Stimulated activated CD4-positive, alpha-beta T cell treated with anti-CD3 and anti-CD28 coated beads, Interleukin-1b, Interleukin-23, amount 100 ng/mL, for 1 hour (primary cell): ENCODE measurements at places on chromosomes 11 and 22.
A peak's percentile ranks its signal among the peaks of the same experiment; 100 is the strongest.

DNA sequence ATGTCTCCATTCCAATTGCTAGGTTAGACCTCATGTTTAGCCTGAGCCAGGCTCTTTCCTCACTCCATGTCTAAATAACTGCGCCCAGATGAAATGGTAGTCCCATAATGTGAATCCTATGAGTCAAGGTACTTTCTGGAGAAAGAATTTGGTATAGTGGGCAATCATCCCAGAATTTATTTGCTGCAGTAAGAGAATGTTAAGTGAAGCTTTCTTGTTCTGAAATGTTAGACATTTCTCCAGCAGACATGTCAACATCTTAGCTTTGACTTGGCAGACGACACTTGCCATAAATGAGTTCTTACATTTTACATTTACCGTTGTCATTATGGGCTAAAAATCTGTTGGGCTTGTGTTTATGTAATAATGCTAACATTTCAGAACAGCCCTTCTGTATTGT, 165.2 kb downstream of the PGR start:
- no peak for DNase-seq

GRCh38 chr11:65525546-65526480, 930 bp downstream of the SCYL1 start:
- DNase-seq = no peak

DNA sequence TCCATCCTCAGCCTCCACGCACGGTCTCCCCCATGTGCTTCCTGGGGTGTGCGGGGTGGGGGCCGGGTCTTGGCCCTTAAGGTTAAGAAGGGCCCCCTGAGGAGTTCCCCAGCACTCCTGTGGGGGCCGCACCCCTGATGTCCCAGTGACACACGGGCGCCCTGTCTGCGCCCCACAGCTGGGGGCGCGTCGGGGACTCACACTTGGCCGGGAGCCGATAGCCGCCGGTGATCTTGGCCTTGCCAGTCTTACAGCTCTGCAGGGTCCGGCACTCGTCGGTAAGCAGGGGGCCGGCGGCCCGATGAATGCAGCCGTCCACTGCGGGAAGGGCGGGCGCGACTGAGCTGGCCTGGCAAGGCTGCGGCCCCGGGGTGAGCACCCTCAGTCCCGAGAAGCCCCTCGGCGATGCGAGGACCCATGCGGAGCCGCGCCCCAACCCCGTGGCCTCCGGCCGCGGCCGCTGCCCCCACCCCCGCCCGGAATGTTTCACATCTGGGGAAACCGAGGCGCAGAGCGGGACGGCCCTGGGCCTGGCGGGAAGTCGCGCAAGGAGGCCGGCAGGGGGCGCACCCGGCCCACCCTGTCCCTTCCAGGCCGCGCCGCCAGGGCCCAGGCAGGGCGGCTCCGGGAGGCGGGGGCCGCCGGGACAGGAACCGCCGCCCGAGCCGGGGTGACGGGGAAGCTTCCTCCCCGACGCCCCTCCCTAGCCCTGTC, 13.9 kb downstream of the OTUB1 start:
- DNase-seq = peak; percentile 48

DNA sequence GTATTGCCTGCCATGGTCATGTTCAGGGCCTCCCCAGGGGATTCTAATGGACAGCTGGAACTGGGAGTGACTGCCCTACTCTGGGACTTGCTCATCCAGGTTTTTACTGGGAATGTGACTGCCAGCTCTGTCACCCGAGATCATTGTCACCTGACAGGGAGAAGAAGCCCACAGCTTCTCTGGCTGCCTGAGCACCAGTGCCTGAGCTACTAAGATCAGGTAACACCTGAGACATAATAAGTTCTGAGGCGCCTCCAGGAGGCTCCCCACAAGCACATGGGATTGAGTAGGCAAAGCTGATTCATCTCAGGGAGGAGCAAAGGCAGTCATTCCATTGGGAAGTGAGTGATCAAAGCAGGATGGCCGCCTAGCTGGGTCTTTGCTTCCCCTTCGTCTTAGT, 84.2 kb upstream of the GALNT18 start:
- no peak for DNase-seq
